ENCODE measurements at places on chromosomes 1 and 21. TPM values are rescaled to one million over a fixed set of nuclear protein-coding genes. Genes with fewer than 3 reads are reported as not detected.

DNA sequence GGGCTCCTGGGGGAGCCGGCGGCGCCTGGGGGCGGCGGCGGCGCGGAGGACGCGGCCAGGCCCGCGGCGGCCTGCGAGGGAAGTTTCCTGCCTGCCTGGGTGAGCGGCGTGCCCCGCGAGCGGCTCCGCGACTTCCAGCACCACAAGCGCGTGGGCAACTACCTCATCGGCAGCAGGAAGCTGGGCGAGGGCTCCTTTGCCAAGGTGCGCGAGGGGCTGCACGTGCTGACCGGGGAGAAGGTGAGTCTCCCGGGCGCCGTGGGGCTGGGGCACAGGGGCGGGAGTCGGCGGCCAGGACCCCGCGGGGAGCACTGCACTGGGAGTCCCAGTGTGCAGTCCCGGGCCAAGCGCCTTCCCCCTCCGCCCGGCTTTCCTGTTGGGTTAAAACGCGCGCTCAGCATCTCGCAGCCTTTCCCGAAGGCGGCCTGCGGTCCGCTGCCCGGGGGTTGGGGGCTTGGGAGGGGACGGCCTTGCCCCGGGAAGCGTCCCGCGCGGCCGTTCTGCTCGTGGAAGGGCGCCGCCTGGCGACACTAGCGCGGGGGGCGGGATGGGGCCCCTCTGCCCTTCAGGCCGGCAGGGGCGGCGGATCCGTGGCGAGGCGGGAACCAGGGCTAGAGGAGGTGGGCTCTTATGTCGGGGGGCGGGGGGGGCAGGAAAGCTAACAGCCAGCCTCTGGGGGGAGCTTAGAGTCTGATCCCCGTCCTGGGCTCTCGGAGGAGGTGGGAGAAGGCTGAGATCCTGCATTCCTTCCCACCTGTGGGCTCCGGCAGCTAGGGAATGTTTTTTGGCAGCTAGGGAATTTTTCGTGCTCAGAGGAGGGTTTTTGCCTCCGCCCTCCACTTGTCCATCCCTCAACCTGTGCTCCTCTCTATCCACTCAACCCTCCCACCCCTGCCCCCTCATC lies 1.1 kb downstream of the HUNK start:
- DNase-seq: peak; percentile 78

GRCh38 chr21:38819719-38820159 lies 14.0 kb downstream of the ETS2 start:
- DNase-seq: no peak

- no peak for DNase-seq
These were observed 26.3 kb downstream of the LRRC52 start for GRCh38 chr1:165570078-165570477.

Gene CD5L
- total RNA-seq: not detected

Data from activated naive CD8-positive, alpha-beta T cell treated with anti-CD3 and anti-CD28 coated beads, Interleukin-2, amount 10 ng/mL, durations not matched to agents 7 days and 5 days (primary cell).